Epithelial cell of prostate (primary cell): ENCODE measurements at places on chromosomes 13 and 19.
A peak's percentile ranks its signal among the peaks of the same experiment; 100 is the strongest.

DNA sequence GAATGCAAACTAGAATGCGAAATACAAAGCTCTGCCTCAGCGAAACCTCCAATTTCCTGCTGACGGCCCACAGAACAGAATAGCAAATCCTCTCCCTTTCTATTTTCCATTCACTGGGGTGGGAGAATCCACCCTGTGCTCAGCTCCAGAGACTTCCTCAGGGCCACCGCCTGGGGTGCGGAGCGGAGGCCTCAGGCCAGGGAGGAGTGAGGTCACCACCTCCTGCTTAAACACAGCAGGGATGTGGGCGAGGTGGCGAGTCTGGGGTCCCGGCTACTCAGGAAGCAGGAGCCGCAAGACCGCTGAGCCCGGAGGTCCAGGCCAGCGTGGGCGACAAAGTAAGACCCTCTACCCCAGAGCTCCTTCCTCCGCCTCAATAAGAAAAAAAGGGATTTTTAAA, 666 bp upstream of the ZNF320 start:
- DNase-seq = no peak

- no peak for DNase-seq
Observed at GRCh38 chr13:84865783-84866221, 933.4 kb downstream of the SLITRK6 start.

DNA sequence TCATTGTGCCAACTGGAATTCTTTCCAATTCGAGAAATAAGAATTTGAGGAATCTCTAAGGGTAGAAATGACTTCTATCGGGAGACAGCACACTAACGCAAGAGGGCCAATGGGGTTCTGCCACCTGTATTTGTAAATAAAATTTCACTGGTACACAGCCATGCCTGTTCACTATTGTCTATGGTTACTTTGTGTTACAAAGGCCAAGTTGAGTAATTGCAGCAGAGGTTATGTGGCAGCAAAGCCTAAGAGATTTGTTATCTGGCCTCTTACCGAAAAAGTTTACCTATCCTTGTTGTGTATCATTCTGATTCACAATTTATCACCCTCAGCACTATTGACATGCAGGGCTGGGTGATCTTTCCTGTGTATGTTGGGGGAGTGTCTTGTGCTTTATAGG, 278.0 kb downstream of the KLF5 start:
- DNase-seq = peak; percentile 84

GRCh38 chr19:35105411-35106290, 10.0 kb upstream of the FXYD3 start:
- DNase-seq = no peak

DNA sequence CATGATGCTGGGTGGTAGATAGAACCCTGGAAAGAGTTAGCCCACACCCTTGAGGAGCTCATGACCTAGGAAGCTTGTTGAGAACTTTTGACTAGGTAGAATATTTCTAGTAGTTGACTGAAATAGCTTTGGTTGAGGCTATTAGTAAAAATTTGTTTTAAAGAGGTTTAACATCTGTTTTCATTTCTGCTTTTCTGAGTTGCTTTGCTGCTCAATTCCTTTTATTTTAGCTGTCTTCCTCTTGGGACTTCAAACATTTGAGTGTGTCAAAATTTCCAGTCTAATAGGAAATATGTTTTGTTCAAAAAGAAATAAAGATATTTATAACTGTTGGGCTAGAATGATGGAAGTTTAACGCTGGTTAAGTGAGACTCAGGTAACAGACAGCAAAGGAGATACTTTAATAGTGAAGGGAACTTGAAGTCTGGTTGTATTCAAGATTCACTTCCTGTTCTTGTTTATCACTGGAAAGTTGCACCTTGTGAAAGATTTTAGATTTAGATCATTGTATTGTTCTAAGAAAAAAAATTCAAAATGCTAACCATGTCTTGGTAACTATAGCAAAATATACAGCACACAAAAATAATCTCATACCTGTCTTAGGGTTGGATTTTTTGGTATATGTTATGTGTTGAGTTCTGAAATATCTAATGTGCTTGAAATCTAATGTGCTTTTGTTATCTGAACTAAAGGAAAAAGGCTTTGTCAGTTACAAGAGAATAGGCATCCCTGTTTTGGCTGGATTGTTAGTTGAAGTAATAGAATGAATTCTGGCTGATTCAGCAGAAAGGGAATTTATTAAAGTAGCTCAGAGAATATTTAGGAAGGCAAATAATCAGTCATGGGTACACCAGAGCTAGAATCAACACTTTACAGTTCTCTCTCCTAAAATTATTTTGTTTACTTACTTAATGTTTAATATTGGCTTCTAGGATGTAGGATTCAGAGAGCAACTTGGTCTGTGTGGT, 24.4 kb upstream of the GPR18 start:
- DNase-seq = no peak

DNA sequence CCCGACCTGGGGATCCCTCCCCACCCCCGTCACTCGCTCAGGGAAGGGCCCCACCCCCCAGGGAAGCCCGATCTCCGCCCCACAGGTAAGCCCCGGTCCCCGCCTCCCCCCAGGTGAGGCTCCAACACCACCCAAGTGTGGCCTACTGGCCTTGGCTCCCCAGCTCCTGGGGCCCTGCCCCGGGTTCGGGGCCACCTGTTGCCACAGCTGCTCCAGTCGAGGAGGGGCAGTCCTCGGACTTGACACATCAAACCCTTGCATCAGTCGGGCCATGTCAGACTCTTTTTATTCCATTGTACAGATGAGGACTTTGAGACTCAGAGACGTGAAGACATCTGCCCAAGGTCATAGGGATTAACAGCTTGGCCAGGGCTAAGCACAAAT, 512 bp downstream of the CC2D1A start:
- DNase-seq = no peak

DNA sequence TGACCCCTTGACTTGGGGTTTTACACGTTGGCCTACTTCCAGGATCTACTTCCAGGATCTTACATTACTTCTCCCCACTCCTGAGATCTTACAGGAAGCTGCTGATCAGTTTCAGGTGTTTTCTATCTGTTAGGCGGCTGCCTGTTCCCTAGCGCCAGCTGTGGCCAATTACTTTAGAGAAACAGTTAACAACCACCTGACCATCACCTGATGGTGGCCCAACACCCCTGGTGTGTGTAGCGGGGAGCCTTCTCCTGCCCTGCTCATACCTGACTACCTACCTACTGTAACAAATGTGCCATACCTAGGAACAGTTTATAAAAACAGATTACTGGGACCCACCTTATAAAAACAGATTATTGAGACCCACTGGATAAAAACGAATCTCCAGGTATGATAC, 2.8 kb upstream of the POP4 start:
- DNase-seq = no peak

- DNase-seq = no peak
Observed at GRCh38 chr13:110424569-110425443, 117.7 kb downstream of the COL4A2 start.

GRCh38 chr13:102682211-102682610, 12.6 kb downstream of the METTL21C start:
- no peak for DNase-seq

DNA sequence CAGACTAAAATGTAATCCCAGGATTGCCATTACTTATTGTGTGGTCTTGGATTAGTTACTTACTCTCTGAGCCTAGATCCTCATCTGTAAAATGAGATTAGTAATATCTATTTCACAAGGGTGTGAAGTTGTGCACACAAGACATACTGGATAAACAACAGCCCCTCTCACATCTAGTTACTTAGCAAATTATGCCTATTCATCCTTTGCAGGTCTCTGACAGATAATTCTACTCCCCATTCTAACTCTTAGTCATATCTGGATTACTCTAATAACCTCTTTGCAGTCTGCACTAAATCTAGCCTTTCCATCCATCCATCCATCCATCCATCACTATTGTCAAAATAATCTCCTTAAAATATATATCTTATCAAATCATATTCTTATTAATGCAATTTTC, 12.4 kb downstream of the MTRF1 start:
- DNase-seq = no peak

DNA sequence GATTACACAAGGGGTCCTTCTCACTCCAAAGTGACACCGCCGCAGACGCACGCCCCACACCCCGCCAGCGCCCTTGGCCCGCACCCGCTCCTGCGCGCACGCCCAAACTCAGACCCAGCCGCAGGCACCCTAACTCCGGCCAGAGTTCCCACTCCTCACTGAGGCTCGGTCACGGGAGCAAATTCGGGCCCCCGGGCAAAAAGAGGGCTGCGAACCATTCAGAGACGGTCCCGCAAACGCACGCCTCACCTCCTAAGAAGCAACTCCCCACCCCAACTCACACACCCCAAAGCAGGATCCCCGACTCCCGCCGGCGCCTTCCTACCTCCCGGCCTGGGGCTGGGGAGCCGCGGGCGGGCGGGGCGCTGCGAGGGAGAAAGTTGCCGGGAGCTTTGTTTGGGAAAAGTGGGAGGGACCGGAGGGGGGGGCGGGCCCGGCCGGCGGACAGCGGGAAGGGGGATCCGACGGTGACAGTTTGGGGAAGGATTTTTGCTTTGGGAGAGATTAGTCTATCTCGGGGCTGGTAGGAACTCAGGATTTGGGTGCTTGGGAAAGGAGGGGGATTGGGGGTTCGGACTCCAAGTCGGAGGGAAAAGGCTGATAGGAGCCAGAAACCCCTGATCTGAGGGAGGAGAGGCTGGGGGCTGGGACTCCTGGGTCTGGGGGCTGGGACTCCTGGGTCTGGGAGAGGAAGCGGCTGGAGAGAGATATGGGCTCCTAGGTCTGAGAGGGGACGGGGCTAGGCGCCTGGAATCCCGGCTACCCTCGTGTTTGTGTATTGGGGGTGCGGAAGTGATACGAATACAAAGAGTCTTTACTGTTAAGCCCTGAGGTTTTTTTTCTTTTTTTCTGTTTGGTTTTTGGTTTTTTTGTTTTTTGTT, at the start of gene TEAD2:
Gene TEAD2 (minus strand): TSS at position 369 of the 881 bp plus-strand sequence. CDS start 2,341 bp downstream, outside the sequence.
- DNase-seq = no peak

- no peak for DNase-seq
Observed at GRCh38 chr13:113021811-113022210, 52.8 kb downstream of the MCF2L start.

GRCh38 chr19:17005000-17005399, 21.6 kb downstream of the CPAMD8 start:
- no peak for DNase-seq

- no peak for DNase-seq
Observed at GRCh38 chr13:73074014-73074413, 15.2 kb downstream of the KLF5 start.

DNA sequence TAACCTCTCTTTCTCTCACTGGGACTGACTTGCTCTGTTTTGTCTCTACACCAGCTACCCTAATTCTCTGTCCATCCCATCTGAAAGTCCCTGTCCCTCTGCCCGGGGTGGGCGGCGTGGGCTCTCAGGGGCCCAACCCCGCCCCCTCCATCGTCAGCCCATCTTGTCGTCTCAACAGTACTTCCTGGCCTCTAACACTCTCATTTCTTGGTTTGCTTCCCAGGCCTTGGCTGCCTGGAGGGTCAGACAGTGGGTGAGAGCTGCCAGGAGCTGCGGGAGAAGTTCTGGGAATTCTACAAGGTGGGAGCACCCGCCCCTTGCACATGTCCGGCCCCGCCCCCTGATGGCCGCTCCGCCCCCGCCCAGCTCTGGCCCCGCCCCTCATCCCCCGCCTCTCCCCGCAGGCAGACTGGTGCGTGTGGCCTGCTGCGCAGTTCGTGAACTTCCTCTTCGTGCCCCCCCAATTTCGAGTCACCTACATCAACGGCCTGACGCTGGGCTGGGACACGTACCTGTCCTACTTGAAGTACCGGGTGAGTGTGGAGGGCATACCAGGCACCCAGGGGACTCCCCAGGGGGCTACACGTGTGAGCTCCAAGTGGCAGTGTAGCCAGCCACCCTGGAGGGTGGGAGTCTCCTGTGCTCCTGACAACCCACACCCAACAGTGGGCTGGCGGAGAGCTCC, 1.7 kb downstream of the MPV17L2 start:
- DNase-seq = no peak

- DNase-seq = no peak
Observed at GRCh38 chr13:99392470-99393135, 85.4 kb upstream of the GPR183 start.

- peak; percentile 20 for DNase-seq
Observed at GRCh38 chr13:60019119-60019993, 144.4 kb downstream of the DIAPH3 start.

DNA sequence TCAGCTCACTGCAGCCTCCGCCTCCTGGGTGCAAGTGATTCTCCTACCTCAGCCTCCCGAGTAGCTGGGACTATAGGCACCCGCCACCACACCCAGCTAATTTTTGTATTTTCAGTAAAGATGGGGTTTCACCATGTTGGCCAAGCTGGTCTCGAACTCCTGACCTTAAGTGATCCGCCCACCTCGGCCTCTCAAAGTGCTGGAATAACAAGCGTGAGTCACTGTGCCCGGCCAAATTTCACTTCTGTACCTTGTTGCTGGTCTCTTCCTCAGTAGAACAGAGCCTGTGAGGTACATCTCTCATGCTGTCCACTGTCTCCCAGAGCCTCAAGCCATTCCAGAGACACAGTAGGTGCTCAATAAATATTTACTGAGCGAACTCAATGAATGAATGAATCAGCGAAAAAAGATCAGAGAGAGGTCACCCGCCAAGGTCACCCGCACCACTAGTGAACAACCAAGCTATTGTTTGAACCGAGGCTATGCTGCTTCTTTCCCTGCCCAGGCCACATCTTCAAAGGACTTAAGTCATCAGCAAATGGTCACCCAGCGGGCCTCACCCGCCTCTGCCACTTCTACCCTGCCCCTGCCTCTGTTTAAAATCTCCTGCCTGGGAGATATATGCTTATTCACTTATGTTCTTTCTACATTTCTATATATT, 9.3 kb downstream of the TMEM143 start:
- DNase-seq = no peak

DNA sequence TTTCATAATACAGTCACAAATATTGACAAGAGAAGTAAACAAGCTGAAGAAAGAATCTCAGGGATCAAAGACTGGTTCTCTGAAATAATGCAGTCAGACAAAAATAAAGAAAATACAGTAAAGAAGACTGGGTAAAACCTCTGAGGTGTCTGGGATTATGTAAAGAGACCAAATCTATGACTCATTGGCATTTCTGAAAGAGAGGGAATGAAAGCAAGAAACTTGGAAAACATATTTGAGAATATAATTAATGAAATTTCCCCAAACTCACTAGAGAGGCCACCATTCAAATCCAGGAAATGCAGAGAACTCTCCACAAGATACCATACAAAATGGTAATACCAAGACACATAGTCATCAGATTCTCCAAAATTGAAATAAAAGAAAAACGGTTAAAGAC, 53.0 kb upstream of the GPC6 start:
- no peak for DNase-seq

GRCh38 chr13:97239306-97239705, 17.2 kb downstream of the MBNL2 start:
- no peak for DNase-seq

DNA sequence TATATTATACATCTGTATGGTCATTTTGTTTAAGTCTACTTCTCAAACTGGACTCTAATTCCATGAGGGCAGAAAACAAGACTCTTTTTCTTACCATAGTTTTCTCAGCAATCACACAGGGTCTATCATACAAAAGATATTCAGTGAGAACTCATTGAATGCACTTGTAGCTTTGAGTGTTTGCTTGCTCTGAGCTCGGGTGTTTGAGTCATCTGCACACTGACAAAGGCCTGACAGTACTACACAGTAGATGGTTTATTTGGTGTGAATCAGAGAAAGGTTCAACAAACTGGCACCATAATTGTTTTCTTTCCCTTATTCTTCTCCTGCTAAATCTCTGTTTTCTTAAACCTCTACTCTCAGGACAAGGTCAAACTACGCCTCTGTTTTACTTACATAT, 586.4 kb downstream of the LMO7 start:
- no peak for DNase-seq

- no peak for DNase-seq
Observed at GRCh38 chr19:55640043-55640576, 692 bp upstream of the ZNF580 start.
